ENCODE measurements at places on chromosomes 16 and 17.

GRCh38 chr17:14772776-14773175 is 471.9 kb downstream of the HS3ST3B1 start:
- no peak for DNase-seq

- DNase-seq, result peak; percentile 12
Observed at GRCh38 chr17:80361495-80362220, 53.3 kb upstream of the ENDOV start.

DNA sequence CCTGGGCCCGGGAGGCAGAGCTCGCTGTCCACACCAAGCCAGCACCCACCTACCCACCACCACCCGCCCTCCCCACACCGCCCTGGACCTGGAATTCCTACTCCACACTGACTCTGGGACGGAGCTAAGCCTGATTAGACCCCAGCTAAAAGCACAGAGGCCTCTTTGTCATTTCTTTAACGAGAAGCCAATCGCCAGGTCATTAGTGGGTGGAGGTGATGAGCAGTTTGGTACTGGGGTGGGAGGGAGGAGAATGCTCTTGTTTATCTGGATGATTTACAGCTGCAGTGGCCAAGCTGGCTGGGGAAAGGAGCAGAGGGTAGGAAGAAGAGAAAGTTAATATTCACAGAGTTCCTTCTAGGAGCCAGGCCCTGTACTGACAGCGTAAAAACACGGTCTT is 6.0 kb upstream of the BHLHA9 start:
- no peak for DNase-seq

- no peak for DNase-seq
Observed at GRCh38 chr16:47375423-47375822, 85.4 kb downstream of the ITFG1 start.

DNA sequence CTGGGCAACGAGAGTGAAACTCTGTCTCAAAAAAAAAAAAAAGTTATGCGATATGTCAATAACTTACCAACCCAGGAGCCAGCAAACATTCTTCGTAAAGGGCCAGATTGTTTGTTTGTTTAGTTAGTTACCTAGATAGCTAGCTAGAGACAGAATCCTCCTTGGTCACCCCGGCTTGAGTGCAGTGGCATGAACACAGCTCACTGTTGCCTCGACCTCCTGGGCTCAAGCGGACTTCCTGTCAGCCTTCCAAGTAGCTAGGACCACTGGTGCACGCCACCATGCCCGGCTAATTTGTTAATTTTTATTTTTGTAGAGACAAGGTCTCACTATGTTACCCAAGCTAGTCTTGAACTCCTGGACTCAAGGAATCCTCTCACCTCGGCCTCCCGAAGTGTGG is 113.0 kb downstream of the LITAF start:
- DNase-seq, result peak; percentile 4

GRCh38 chr17:58618336-58618735 is 73.5 kb downstream of the TEX14 start:
- no peak for DNase-seq

DNA sequence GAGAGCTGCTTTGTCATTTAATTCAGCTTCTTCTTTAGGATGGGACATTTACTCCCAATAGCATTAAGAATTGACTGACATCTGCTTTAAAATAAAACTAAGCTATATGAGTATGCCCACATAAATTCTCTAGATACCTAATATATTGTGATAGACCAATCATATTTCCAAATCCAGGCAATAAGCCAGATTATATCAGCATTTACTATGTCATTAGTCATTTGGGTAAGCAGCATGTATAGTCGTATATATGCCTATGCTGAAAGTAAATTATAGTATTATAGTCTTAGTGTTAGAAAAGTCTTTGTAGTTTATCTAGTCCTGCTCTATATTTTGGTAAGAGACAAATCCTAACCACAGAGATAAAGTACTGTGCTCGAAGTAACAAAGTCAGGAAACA is 958.1 kb downstream of the KCNJ2 start:
- DNase-seq, result no peak

DNA sequence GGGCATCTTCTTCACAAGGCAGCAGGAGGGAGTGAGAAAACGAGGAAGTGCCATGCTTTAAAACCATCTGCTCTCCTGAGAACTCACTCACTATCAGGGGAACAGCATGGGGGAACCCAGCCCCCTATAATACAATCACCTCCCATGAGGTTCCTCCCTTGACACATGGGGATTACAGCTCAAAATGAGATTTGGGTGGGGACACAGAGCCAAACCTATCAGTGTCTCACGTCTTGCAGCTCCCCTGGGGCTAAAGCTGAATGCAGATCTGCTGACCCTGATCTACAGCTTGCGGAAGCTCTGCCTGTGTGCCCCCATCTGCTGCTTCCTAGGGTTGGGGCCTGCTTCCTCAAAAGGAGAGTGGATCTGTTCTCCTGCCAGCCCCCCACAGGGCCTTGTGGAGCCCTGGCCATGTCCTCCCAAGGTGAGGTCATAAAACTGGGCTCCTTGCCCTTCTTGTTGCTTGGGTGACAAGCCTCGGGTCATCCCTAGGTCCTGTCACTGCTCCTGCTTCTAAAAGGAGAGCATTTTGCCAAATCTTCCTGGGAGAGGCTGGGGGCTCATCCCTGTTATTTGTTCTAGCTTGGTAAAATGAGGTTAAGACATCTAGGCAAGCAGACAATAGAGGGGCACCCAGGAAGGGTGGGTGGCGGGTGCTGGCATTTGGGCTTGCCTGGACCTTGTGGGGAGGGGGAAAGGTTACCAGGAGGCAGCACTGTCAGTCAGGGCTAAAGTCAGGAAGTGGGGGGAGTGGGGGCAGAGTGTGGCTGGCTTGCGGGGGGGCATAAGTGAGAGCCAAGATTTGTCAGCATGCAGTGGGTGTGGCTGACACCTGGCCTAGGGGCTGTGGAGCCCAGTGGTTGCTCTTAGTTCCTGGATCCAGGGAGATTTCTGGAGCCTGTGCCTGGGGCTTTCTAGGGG is 16.0 kb downstream of the KRT33A start:
- no peak for DNase-seq

DNA sequence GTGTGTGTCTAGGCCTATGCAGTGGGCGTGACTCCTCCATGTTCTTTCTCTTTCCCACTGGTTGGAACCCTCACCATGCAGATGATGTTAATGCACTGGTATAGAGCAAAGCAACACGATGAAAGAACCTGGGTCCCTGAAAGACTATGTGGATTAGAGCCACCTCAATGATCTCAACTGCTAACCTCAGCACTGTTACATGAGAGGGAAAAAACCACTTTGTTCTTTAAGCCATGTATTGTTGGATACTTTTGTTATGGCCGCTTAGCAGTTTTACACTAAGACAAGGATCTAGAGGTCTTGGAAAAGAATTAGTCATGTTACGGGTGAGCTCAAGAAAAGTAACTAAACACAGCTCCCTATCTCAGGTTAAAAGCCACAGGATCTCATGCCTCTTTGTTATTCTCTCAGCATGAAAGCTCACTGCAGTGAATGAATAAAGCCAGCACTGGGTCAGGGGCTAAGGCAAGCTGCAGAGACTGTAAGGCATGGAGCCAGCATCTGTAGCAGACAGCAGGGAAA is 56.6 kb upstream of the RBBP6 start:
- no peak for DNase-seq

Data from tibial artery (tissue), 4 donors.